ENCODE measurements at places on chromosomes 7 and 10.

GRCh38 chr7:100132126-100132525 is 5.4 kb downstream of the MBLAC1 start:
- ATAC-seq, result no peak

DNA sequence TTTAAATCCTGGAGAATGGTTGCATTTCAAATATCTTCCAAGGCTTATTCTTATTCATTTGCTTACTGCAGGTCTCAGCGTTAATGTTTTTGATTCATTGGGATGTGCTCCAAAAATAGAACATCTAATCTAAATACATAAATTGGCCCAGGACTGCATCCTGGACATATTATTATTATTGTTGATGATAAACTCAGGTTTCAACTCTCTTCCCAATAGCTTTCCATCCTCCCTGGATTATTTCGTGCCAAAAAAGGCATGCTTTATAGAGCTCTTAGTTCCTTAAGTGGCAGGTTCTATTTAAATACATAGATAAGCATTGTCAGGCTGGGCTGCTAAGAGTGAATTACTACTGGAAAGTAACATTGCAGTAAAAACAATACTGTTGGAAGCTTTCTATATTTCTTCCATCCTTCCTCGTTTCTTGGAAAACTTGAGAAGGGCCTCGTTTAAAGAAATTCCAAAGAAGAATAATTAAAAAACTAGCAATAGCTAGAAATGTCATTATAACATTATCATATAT is 14.7 kb upstream of the PRKAR2B start:
- no peak for ATAC-seq

DNA sequence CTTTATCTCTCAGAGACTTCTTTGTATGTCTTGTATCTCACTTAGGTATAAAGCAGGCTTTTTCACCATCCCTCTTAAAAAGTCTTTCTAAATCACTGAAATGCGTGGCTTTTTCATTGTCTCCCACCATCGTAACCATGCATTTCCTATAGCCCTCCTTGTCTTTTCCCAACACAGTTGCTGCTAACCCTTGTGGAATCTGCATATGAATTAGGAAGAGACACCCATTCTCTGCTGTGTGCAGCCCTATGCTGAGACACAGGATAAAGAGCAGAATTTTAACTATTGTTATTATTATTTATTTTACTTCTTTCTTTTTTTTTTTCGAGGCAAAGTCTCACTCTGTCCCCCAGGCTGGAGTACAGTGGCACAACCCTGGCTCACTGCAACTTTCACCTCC is 804.3 kb upstream of the COBL start:
- ATAC-seq, result peak; percentile 73

GRCh38 chr7:111026343-111026742 is 64.6 kb upstream of the LRRN3 start:
- ATAC-seq, result no peak

- no peak for ATAC-seq
Measured at GRCh38 chr10:132574783-132575319, 37.3 kb downstream of the INPP5A start.

DNA sequence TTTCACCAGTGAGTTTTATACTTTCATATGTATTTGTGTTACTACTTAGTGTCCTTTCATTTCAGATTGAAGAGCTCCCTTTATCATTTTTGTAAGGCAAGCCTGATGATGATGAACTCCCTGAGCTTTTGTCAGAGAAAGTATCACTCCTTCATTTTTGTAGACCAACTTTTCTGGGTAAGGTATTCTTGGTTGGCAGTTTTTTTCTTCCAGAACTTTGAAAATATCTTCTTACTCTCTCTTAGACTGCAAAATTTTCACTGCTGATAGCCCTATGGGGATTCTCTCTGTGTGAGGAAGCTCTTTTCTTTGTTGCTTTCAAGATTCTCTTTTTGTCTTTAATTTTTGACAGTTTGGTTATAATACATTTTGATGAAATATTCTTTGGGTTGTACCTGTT is 35.7 kb downstream of the CCDC7 start:
- ATAC-seq, result no peak

DNA sequence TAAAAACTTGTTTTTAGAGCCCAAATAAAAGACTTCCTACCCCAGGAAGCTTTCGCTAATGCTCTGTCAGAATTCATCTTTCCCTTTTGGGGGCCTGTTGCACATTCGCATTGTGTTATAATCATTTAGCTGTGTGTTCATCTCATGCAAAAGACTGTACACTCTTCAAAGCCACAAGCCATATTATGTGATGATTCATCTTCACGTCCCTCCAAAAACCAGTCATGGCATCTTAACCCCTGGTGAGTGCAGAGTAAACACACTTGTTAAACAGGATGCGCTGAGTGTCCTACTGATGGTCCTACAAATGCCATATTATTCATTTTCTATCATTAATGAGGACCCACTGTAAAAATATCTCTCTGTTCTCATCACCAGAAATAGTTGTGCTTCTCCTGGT is 235.4 kb downstream of the KIAA1217 start:
- no peak for ATAC-seq

DNA sequence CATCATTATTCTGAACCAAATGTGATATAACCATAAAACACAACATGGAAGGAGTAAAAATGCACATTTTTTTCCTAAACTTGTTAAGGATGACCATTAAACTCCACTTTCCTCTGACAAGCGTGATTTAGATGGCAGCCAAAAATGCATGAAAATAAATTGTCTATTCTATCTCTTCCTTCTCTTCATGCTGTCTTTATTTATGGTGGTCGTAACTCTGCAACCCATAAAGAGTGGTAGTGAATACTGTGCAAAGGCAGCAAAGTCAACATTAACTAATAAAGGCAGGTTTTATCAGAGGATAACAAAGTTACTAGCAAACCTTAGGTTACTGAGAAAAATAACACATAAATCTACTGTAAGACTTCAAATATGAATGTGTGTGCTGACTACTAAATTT is 106.6 kb downstream of the TPK1 start:
- no peak for ATAC-seq

GRCh38 chr7:18521236-18521589 is 25.7 kb downstream of the HDAC9 start:
- no peak for ATAC-seq

- ATAC-seq, result no peak
Measured at GRCh38 chr10:78752221-78752620, 316.5 kb upstream of the ZMIZ1 start.

DNA sequence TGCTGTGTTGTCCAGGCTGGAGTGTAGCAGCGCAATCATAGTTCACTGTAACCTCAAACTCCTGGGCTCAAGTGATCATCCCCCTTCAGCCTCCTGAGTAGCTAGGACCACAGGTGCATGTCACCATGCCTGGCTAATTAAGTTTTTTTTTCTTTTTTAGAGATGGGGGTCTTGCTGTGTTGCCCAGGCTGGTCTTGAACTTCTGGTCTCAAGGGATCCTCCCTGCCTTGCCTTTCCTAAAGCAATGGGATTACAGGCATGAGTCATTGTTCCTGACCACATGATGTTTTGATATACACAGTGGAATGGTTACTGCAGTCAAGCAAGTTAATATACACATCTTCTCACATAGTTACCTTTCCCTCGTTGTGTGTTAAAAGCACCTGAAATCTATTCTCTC is 140.3 kb downstream of the GPR85 start:
- no peak for ATAC-seq

GRCh38 chr10:98262571-98262970 is 5.4 kb downstream of the LOXL4 start:
- peak; percentile 42 for ATAC-seq

- ATAC-seq, result no peak
Measured at GRCh38 chr7:34575006-34575405, 83.0 kb upstream of the NPSR1 start.

- no peak for ATAC-seq
Measured at GRCh38 chr7:76997381-76998284, 34.5 kb downstream of the SPDYE17 start.

- ATAC-seq, result no peak
Measured at GRCh38 chr10:16904049-16904448, 86.8 kb upstream of the RSU1 start.

- ATAC-seq, result no peak
Measured at GRCh38 chr10:42722575-42722974, 60.0 kb upstream of the BMS1 start.

GRCh38 chr10:101441541-101442455 is 87.8 kb downstream of the BTRC start:
- peak; percentile 90 for ATAC-seq

GRCh38 chr7:36747280-36748016 is 23.2 kb upstream of the AOAH start:
- no peak for ATAC-seq

DNA sequence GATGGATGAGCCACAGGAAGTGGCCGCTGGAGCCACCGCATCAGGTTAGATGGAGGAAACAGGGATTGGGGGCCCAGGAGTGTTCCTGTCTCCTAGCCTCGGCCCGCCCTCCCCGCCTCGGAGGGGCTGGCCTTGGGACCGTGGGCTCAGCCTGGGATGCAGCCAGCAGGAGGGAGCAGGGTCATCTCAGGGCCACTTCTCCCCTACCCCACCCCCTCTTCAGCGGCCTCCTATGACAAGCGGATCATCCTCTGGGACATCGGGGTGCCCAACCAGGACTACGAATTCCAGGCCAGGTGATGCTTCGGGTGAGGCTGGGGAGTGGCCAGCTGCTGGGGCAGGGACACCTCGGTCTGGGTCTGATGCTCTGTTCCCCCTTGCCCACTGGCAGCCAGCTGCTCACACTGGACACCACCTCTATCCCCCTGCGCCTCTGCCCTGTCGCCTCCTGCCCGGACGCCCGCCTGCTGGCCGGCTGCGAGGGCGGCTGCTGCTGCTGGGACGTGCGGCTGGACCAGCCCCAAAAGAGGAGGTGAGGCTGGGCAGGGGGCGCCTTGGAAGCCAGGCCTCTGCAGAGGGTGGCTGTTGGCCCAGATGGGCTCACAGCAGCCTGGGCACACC is 4.7 kb downstream of the LRWD1 start:
- ATAC-seq, result no peak

- no peak for ATAC-seq
Measured at GRCh38 chr7:120819861-120820260, 38.1 kb downstream of the TSPAN12 start.

DNA sequence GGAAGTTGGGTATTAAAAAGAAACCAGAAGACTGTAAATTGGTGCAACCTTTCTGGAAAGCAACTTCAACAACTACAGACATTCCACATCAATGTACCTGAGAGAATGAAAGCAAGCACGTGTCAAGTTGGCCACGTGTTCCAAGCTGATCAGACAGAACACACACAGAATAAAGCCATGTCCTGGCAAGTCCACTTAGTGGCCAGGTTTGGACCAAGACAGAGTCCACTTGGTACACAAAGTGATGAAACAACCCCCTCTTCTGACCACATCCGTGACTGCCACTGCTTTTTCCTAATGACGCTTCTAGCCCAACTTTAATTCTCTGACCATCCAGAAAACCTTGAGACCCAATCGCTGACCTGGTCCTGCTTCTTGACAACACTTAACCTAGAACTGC is 109.4 kb downstream of the ABLIM1 start:
- peak; percentile 64 for ATAC-seq

DNA sequence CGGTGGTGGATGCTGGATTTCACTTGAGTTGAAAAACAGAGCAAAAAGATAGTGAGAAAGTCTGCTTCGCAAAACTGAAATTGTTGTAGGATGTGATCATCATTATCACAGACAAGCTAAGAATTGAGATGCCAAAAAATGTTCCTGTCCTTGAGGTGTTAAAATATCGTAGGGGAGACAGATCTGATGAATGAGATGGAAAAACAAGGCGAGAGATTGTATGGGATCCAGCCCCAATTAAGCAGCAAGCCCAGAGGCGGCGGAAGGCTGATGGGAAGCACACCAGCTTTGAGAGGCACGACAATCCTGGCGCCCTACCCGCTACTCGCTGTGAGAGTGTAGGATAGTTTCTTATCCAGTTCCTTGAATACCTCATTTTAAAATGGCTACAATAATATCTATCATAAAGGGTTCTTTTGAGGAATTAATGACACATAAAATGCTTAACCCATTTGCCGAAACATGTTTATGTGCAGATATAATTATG is 131.1 kb upstream of the PTN start:
- no peak for ATAC-seq

DNA sequence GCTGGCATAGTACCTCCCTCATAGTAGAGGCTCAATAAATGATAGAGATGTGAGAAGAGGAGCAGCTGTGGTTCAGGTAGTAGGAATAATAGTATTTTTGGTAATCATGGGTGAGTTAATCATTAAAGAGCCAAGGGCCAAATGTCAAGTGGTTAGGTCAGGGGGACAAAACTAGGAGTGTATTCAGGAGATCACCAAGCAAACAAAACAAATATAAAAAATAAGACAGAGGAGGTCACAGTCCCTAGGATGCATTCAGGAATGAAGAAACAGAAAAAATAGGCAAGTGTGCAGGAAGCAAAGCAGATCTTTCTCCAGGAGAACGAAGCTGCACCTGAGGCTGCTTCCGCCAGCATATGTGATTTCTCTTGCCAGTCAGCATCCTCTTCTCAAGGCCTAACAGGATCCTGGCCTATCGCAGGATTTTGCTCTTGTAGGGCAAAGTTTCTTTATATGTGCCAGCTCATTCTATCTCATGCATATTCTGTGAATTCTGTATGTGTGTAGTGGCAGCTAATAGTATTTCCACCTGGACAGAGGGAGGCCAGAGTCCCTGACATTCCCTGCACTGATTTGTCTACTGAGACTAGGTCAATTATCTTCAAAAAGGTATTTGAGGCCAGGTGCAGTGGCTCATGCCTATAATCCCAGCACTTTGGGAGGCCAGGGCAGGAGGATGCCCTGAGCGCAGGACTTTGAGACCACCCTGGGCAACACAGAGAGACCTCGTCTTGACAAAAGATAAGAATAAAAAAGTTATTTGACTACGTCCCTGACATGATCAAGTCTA is 82.7 kb downstream of the AKR1D1 start:
- no peak for ATAC-seq

DNA sequence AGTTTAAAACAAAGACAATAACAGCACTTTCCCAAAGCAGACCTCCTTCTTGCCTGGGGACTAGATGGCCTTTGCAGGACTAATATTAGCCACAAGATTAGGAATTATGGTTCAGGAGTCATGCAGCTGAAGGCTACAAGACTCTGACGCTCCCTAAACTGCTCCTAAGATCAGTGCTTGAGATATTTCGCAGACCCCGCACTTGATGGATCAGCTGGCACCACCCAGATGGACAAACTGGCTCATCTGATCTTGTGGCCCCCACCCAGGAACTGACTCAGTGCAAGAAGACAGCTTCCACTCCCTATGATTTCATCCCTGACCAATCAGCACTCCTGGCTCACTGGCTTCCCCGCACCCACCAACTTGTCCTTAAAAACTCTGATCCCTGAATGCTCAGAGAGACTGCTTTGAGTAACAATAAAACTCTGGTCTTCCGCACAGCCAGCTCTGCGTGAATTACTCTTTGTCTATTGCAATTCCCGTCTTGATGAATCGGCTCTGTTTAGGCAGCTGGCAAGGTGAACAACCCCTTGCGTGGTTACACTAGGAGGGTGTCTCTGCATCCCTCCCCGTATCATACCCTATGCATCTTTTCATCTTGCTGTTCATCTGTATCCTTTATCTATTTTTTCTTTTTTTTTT is 26.9 kb upstream of the NRBF2 start:
- peak; percentile 31 for ATAC-seq

Data from motor neuron (in vitro differentiated cells).